ENCODE measurements at places on chromosomes 1 and 21.

GRCh38 chr1:77597310-77597709 lies 85.1 kb downstream of the ZZZ3 start:
- DNase-seq, result no peak

- DNase-seq, result no peak
These were observed 62.1 kb upstream of the S1PR1 start for GRCh38 chr1:101174722-101175121.

GRCh38 chr1:205563927-205564441 lies 59.5 kb downstream of the CDK18 start:
- no peak for DNase-seq

DNA sequence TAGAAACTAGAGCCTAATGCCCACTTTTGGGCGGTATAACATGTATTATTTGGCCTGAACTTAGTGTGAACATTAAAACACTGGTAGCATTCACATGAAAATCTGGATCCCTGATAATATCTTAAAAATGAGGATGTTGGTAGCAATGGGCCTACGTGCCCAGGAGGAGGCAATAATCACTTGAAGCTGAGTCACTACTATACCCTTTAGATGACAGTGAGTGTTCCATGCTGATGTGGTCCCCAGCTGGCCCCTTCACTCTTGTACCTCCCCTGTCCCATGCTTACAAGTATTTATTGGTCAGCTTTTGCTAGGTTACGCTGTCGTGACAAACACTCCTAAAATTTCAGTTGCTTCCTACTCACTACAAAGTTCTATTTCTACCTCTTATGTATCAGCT lies 23.0 kb upstream of the POU2F1 start:
- DNase-seq, result no peak

GRCh38 chr1:119908661-119909060 lies 12.3 kb upstream of the ADAM30 start:
- no peak for DNase-seq

DNA sequence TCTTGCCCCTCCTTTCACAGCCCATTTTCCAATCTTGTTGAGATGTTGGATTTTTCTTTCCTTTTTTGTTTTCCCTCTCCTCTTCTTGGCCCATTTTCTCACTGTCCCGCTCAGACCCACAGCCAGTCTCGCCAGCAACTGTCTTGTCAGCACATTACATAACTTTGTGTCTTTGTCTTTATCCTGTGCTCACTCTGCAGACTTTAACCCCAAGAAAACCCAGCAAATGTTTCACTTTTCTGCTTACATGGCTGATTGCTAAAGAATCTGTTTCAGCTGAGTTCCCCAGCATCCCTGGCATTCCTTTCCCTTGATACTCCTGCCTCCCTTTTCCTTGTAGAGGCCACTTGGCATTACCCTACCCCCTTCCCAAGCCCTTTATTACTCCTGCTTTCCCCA lies 74.6 kb downstream of the ZNF648 start:
- no peak for DNase-seq

GRCh38 chr21:37244501-37245095 lies 22.5 kb downstream of the VPS26C start:
- no peak for DNase-seq

DNA sequence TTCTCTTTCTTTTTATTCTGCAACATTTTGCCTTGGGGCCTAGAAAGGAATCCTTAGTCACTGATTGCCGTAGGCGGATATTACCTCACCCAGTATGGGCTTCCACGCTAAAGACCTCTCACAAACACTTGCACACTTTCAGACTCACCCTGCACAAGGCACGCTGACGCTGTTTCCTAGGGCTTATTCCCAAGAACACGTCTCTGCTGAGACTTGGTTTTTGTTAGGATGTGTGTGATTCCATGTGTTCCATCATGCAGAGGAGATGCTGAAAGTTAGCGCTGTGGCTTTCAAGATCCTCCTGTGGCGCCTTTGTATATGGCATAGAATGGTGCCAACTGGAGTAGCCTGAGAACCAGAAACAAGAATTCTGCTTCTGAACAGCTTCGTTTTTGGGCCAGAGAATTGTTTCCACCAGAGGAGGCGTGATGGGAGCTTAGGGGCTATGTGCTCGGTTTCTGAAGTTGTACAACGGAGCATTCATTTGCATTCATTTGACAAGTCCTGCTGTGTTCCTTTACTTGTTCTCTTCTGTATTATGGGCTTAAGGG lies 297.0 kb downstream of the DISC1 start:
- DNase-seq, result no peak

GRCh38 chr1:20430355-20431175 lies 55.4 kb downstream of the CAMK2N1 start:
- no peak for DNase-seq

- DNase-seq, result no peak
These were observed 18.7 kb upstream of the SLAMF6 start for GRCh38 chr1:160541622-160542302.

DNA sequence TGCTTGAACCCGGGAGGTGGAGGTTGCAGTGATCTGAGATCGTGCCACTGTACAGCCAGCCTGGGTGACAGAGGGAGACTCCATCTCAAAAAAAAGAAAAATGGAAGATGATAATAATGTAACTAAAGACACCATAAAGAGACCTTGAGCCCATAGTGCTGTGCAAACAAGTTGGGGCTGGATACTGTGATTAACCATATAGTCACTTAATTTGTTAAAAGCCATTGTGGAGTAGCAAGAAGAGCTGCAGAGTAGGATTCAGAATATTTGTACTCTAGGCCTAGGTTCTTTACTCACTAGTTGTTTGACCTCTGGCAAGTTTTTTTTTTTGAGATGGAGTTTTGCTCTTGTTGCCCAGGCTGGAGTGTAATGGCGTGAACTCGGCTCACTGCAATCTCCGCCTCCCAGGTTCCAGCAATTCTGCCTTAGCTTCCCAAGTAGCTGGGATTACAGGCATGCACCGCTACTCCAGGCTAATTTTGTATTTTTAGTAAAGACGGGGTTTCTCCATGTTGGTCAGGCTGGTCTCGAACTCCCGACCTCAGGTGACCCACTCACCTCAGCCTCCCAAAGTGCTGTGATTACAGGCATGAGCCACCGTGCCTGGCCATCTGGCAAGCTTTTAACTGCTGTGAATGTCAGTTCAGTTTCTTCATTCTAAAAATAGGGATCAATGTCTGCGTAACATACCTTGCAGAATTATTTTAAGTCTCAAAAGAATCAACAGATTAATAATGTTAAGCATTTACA lies 12.8 kb downstream of the CAP1 start:
- DNase-seq, result no peak

GRCh38 chr21:26447932-26448475 lies 125.1 kb downstream of the CYYR1 start:
- no peak for DNase-seq

GRCh38 chr21:36250423-36251075 lies 69.4 kb upstream of the MORC3 start:
- no peak for DNase-seq

- DNase-seq, result no peak
These were observed 8.9 kb downstream of the PTGS2 start for GRCh38 chr1:186671136-186671825.

All from stimulated activated naive B cell treated with anti-CD40 and anti-IgM and Interleukin-4, amounts not matched to agents 10 μg/mL and 1 μg/mL and 100 μg/mL, for 72 hours (primary cell).